ENCODE measurements at places on chromosomes 7 and 10.
A peak's percentile ranks its signal among the peaks of the same experiment; 100 is the strongest.

GRCh38 chr10:22693371-22693784 lies 21.0 kb downstream of the PIP4K2A start:
- DNase-seq = no peak

GRCh38 chr10:70497120-70497545 lies 18.6 kb downstream of the PALD1 start:
- no peak for DNase-seq

DNA sequence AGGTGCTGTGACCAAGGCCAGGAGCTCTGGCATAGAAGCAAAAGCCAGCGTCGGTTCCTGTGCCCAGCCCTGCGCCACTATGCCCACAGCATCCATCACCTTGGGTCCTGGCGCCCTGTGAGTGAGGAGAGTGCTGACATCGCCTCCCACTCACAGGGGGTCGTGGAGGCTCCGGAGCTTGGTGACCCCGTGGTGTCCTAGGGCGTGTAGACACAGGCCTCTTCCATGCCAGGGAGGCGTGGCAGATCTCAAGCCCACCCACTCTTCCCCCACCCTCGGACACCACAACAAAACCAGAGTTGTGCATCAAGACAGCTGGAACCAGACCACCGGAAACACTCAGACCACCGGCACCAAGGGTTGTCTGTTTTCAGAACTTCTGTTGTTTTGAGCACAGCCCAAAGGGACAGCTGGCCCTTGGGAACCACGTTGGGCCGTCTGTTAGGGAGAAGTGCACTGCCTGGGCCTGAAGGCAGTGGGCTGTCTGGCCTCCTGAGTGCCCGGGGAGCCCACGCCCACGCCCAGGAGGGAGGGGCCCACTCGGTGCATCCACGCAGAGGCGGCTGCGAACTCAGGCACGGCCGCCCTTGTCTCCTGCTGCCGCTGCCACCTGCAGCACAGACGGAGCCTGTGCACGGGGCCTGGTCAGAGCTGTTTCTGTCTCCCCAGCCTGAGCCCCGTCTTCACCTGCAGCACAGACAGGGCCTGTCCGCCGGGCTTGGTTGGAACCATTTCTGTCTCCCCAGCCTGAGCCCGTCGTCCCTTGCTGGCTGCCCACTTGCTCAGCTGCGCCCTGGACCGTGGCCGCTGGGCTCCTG lies 106.3 kb downstream of the INPP5A start:
- no peak for DNase-seq

DNA sequence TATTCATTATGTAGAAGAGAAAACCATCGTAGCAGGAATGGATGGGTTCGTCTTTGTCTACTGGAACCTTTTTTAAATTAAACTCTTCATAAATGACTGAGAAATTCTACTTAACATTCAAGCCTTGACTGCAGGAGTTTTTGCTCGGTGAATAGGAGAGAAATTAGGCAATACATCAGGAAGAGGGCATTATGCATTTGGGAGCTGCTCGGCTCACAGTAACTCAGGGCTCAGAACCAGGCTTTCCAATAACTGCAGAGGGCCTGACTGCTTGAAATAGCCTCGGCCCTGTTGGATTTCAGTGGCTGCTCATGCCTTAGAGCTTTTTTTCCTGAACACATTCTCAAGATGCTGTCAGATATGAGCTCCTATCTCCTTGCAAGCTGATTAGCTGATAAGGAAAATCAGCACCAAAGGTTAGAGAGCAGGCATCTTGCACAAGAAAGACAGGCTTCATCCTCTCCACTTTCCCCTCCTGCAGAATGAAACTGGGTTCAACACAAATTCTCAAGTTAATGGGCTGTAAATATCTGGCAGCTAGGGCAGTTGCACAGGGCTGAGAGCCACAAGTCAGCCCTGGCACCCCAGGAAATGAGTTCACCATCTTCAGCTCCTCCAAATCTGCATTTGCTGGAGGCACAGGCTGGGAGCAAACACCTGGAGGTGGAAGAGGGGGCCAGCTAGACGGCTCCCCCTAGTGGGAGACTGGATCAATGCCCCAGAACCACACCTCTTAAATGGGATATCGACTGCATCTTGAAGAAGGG lies 24.3 kb downstream of the TECTB start:
- DNase-seq = peak; percentile 40

GRCh38 chr10:63539994-63540393 lies 18.8 kb downstream of the REEP3 start:
- no peak for DNase-seq

- no peak for DNase-seq
Measured at GRCh38 chr7:18708204-18708603, 212.7 kb downstream of the HDAC9 start.

- DNase-seq = peak; percentile 94
Measured at GRCh38 chr7:140924019-140924820, 509 bp downstream of the BRAF start.

GRCh38 chr10:86728056-86728455 lies 28.4 kb upstream of the BMPR1A start:
- DNase-seq = no peak

GRCh38 chr10:85916286-85916685 lies 450.3 kb downstream of the GRID1 start:
- DNase-seq = no peak
